Glomerular endothelial cell (primary cell): ENCODE measurements at places on chromosomes 3 and 15. TPM values are rescaled to one million over a fixed set of nuclear protein-coding genes. Genes with fewer than 3 reads are reported as not detected.

BBS4 gene
- total RNA-seq = 9.7 and 34.9 TPM in 2 replicates

CLK3 gene
- 72.4 and 102 TPM in 2 replicates for total RNA-seq

HIGD2B gene
- not detected in 2 replicates for total RNA-seq

DNA sequence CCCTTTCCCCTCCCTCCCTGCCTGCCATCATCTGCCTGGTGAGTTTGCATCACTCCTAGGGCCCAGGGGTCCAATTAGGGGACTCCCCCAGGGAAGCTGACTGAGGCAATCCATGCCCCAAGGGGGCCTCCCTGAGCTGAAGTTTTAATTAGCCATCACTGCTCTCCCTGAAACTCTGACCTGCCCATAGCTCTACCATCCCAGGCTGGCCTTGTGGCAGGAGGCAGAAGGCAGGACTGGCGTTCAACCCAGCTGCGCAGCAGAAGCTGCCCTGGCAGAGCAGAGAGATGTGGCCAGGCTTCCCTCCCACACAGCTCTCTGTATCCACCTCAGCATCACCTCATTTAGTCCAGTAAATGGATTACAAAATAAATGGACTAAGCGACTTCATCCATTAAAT is 7.7 kb upstream of the C15orf39 start:
- DNase-seq = no peak

- no peak for DNase-seq
Measured at GRCh38 chr3:162601101-162601670, 1104.6 kb downstream of the OTOL1 start.

GRCh38 chr3:138474163-138474562 is 39.7 kb downstream of the ESYT3 start:
- no peak for DNase-seq

DNA sequence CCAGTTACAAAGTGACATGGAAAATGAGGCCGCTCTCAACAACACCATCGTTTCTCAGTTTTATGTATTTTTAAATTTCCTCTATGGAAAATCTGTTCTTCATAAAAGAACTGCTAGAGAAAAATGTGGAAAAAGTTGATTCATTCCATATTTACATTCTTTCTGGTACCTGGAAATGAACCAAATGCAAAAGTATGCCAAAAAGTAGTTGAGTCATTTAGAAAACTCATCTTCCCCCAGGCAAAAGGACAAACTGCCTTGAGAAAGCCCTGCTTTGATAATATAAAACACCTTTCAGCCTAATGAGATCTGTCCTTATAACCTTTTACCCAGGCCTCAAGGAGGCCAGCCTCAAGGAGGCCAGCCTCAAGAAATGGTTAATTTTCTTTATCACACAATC is 283.0 kb upstream of the VEPH1 start:
- DNase-seq = no peak

DNA sequence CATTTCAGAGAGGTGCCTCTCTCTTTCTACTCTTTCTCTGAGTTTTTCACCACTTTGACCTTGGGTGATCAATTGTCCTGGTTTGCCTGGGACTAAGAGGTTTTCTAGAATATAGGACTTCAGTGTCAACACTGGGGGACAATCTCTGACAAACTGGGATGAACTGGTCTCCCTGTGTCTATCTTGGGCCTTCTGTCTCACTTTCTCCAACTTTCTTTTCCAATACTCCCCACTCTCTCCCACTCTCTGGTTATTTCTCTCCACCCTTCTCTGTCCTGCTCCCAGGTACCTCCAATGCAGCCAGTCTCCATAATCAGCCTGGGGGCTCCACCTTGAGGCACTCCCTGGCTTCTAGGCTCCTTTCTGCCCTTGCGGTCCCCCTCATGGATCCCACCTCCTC is 4.7 kb upstream of the ITGA11 start:
- no peak for DNase-seq
